ENCODE measurements at places on chromosomes 1 and 21.

DNA sequence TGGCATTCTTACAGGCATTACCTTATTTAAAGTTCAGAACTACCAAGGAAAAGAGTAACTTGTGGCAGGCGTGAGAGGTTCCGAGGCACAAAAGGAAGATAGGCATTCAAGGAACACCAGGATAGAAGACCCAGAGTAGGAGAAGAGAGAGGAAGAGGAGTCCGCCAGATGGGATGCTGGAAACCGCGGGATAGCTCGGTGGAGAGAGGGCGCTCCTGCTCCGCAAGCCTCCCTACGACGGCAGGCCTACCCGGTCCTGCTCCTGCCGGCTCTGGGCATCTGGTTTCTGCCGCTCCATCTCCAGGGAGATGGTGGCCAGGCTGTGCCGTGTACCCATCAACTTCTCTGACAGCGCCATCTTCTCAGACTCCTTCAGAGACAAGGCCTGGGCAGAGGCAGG lies 5.4 kb upstream of the NBPF1 start:
- DNase-seq: no peak

DNA sequence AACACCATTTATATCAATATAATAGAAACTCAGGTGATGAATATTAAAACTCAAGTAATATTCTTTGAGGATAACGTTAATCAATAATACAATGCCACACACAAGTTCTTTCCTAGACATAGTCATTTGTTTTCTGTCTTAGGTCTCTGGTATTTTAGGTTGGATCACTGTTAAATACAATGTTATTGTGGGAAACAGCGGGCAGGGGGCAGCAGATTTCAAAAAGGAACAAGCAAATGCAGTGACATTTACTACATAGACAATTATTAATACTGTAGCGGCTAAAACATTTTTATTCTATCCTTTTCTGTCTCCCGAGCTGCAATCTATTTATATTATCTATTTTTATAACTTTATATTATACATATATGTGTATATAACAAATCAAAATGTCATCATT lies 186.4 kb upstream of the ZNHIT6 start:
- DNase-seq: no peak

GRCh38 chr1:57101209-57101608 lies 135.4 kb upstream of the C8B start:
- no peak for DNase-seq

- DNase-seq: peak; percentile 70
Measured at GRCh38 chr1:205791568-205792180, 16.4 kb upstream of the RAB29 start.

- DNase-seq: no peak
Measured at GRCh38 chr1:9321986-9322660, 29.4 kb downstream of the SPSB1 start.

GRCh38 chr1:88973520-88974137 lies 18.8 kb downstream of the KYAT3 start:
- DNase-seq: peak; percentile 52

GRCh38 chr1:66450043-66450514 lies 83.9 kb upstream of the SGIP1 start:
- no peak for DNase-seq

GRCh38 chr1:51924455-51924854 lies 45.9 kb upstream of the NRDC start:
- no peak for DNase-seq

DNA sequence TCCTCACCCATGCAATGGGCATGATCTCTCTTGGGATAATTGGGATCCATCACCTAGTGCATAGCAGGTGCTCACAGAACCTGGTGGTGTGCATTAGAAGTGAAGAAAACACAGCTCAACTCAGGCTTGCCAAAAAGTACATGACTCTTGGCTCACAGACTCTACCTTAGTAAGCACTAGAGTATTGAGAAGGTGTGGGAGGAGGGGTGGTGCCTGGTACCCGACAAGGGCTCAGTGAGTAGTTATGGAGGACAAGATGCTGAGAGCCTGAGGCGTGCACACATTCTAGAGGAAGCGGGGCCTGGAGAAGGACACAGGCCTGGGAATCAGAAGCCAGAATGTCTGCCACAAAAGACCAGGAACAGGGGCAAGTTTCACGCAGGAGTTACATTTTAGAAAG lies 100.3 kb upstream of the GRIK3 start:
- DNase-seq: no peak

DNA sequence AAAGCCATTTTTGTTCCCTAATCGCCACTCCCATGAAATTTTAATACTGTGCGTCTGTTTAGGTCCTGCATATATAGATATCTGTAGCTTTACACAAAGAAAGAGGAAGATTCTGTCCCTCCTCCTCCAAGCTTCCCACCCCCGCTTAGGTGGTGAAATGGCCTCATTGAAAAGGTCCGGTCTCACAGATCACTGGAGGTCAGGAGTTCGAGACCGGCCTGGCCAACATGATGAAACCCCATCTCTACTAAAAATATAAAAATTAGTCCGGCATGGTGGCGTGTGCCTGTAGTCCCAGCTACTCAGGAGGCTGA lies 20.9 kb downstream of the SLC2A7 start:
- DNase-seq: no peak

- no peak for DNase-seq
Measured at GRCh38 chr1:219708919-219709543, 96.1 kb upstream of the ZC3H11B start.

- DNase-seq: peak; percentile 49
Measured at GRCh38 chr1:248618878-248619277, 16.0 kb downstream of the OR2T11 start.

DNA sequence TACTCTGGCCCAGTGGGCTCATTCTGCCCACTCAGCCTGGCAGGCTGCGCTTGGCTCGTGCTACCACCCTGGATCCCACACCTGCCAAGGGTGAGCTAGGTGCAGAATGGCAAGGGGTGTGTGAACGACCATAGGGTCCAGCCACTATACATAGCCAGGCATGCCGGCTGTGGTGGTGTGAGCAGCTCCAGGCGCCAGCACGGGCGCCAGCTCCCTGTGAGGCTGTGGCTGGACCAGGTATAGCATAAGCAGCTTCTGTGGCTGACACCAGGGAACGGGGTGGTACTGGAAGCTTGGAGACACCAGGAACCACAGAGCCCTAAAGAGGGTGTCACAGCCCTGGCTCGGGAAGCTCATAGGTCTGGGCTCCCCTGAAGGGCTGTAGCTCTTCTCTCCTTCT lies 18.6 kb downstream of the CCDC18 start:
- DNase-seq: no peak

DNA sequence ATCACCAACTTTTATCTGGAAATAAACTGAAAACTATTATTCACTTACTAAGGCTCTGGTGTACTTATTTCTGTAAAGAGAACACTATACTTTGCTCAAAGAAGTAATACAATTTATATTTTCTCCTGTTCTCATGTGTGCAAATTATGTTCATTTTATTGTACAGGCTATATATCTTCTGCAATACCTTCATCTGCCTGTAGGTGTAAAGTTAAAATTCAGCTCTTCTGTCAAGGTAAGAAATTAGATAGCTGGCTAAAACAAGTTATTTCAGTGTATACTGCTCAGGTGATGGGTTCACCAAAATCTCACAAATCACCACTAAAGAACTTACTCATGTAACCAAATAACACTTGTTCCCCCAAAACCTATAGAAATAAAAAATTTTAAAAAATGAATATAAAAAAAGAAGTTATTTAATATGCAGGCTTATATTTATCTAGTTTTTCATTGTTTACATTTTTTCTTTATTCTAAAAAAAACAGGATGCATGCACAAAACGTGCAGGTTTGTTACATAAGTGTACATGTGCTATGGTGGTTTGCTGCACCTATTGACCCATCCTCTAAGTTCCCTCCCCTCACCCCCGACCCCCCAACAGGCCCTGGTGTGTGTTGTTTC lies 81.5 kb downstream of the PTGER3 start:
- DNase-seq: no peak

- no peak for DNase-seq
Measured at GRCh38 chr1:184559117-184559713, 172.4 kb downstream of the C1orf21 start.

DNA sequence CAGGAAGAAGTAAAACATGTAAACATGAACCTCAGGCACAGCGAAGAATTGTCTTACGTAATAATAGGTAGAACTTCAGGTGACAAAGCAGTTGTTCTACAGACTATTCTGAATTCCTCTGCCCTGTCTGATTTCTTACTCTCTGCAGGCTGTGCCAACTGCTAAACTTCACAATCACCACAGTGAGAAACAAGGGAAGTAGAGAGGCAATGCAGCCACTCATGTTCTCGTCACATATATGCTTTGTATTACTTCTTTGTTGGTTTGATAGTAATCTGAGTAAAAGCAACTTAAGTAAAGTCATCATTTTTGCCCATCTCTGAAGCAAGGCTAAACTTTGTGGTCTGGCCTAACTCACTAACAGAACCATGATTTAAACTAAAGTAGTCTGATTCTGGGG lies 21.9 kb downstream of the PIGK start:
- DNase-seq: no peak

DNA sequence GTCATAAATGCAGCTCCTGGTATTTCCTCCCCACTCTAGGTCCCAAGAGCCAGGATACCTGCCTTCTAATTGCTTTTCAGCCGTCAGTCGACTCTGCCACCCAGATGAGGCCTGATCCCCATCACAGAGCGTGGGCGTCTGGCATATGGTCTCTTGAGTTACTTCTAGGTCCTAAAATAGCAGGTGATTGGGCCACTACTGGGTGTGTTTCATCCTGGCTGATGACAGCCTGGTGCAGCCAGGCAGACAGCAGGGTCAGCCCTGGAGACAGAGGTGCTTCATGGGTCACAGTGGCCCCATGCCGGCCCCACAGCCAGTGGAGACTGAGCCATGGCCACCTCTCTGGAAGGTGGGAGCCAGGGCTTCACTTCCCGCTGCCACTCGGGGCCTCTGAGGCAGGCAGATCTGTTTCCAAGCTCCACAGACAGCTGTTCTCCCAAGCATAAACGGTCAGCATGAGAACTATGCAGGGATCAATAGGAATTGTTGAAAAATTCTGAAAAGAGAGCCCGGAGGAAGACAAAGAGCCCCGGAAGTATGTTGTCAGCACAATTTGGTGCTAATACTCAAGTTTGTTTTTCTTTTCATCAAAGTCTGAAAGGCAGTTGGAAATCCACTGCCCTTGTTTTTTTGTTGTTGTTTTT lies 83.0 kb downstream of the MAN1C1 start:
- no peak for DNase-seq

DNA sequence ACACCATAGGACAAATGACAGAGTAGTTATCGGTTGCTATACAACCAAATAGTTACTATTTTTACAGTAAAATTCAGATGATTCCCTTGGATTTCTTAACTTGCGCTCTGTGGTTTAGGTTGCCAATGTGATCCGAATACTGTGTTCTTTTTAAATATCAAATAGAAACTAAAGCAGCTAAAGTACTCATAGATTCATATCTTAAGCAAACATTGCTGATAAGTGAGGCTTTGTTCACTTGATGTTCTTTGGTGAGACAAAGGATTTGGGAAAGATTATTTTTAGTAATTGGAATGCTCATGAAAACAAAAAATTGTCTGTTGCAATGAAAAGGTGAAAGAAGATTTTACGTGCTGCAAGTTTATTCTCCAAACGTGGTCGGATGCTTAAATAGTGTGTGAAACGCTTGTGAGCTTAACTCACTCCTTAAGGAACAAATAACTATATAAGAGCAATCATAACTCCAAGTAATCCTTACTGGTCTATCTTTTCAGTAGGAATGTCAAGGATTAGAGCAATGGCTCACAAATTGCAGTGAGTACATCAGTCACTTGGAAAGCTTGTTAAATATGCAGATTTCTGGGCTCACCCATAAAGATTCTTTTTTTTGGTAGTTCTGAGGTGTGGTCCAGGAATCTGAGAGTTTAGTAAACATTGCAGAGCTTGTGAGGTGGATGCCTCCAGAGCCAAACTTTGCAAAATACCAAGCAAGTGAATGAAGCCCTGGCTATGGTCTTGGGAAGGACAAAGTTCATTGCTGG lies 31.8 kb upstream of the PDC start:
- DNase-seq: no peak

GRCh38 chr1:41399145-41399795 lies 38.0 kb downstream of the FOXO6 start:
- no peak for DNase-seq

- DNase-seq: no peak
Measured at GRCh38 chr21:32520875-32521735, 64.2 kb downstream of the TCP10L start.

DNA sequence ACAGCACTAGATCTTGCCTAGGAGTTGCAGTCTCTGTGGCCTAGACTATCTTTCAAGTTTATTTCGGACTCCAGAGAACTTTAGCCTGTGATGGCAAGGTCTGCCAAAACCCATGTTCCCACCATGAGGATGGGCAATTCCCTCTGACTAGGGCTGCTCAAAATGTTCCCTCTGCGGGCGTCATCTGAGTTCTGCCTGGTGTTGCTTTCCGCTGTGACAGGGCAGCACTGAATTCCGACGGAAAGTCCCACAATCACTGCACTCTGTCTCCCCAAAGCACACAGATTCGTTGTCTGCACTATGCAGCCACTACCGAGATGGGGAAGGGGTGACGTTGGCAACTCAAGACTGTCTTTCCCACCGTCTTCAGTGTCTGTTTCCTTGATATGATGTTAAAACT lies 75.2 kb downstream of the CATSPERE start:
- no peak for DNase-seq

GRCh38 chr1:119222271-119222670 lies 81.8 kb upstream of the WARS2 start:
- no peak for DNase-seq

GRCh38 chr1:198638894-198639635 lies at the start of gene PTPRC:
TSS of gene PTPRC (plus strand) at chr1:198639040. CDS start at chr1:198639269, 229 bp downstream.
- peak; percentile 80 for DNase-seq

- DNase-seq: peak; percentile 81
Measured at GRCh38 chr1:168386949-168387586, 106.4 kb downstream of the TBX19 start.

DNA sequence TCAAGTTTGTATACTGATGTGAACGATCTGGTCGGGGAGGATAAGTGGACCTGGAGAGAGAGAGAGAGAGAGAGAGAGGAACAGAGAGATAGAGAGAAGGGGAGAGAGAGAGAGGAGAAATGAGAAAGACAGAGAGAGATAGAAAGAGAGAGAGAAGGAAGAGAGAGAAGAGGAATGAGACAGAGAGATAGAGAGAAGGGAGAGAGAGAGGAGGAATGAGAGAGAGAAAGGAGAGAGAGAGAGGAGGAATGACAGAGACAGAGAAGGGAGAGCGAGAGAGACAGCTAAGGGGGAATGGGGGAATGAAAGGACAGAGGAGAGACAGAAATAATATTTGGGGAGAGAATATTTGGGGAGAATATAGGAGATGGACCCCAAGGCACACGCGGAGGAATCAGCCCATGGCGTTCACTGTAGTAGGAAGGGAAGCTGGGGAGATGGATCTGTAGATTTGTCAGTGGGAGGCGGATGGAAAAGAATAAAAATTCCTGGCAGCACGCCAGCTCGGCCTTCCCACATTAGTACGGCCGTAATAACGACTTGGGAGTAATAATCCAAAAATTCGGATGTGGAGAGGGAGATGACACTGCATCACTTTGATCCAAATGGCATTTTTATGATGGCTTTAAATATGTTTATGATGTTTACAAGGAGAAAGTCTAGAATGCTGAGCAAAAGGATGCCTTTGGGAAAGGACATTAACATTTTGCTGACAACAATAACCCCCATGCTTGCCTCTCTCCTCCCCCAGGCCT lies 159.8 kb upstream of the KCNJ6 start:
- DNase-seq: no peak

- DNase-seq: no peak
Measured at GRCh38 chr1:202046748-202047708, 36.6 kb downstream of the ELF3 start.

- DNase-seq: no peak
Measured at GRCh38 chr1:36436821-36437220, 13.4 kb downstream of the OSCP1 start.

GRCh38 chr1:245538671-245539070 lies 383.9 kb downstream of the KIF26B start:
- DNase-seq: no peak
